ENCODE measurements at places on chromosomes 7 and 10.

DNA sequence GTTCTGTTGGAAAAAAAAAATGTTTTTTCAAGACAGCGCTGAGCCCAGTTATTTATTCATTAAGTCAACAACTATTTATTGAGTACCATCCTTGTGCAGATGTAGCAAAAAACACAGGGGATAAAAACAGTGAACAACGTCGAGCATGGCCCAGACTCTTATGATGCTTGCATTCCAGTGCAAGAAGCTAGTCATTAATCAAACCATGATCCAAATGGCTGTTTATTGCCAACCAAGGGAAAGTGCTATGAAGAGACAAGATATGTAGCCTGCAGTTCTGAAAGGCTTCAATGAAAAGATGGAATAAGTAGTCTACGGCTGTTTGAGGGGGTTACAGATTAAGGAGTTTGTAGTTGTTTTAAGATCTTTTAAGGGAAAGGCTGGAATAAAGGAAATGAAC is 262.3 kb downstream of the NEBL start:
- DNase-seq = no peak

GRCh38 chr10:46541017-46541661 is 15.3 kb downstream of the GPRIN2 start:
- no peak for DNase-seq

- no peak for DNase-seq
Measured at GRCh38 chr10:78597796-78598555, 470.8 kb upstream of the ZMIZ1 start.

GRCh38 chr7:27386581-27386980 is 144.0 kb downstream of the EVX1 start:
- no peak for DNase-seq

GRCh38 chr10:97999066-97999922 is 31.1 kb downstream of the CRTAC1 start:
- no peak for DNase-seq

GRCh38 chr10:24893127-24893526 is 59.3 kb downstream of the PRTFDC1 start:
- DNase-seq = no peak

DNA sequence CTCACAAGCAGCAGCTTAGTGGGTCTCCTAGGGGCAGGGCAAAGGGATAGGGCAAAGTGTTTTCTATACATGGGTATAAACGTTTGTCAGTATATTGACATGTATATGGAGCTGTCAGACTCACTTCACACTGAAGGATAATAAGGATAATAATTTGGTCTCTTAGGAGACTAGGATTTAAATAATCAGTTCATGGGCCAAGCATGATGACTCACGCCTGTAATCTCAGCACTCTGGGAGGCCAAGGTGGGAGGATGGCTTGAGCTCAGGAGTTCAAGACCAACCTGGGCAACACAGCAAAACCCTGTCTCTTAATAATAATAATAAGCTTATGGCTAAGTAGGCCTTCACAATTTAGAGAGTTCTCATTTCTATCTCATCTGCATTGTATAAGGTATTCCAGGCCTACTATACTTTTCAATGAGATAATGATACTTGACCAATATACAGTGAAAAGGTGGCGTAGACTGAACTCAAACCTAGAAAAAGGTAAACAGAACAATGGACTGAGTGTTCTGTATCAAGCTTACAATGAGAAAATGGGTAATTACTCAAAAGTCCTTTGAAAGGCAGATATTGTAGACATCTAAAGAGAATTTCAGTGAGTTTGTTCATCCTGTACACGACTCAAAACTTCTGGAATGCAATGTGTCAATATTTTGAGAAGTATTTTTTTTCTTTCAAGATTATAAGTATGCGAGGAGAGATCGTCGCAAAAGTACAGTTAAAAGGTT is 7.0 kb downstream of the GSAP start:
- no peak for DNase-seq

GRCh38 chr7:103071000-103071399 is 3.6 kb downstream of the FBXL13 start:
- DNase-seq = no peak

- no peak for DNase-seq
Measured at GRCh38 chr7:135747366-135747765, 1.2 kb downstream of the FAM180A start.

GRCh38 chr10:6058682-6059475 is 3.3 kb downstream of the IL2RA start:
- no peak for DNase-seq

- DNase-seq = no peak
Measured at GRCh38 chr10:12902135-12902572, 99.4 kb downstream of the CCDC3 start.

- DNase-seq = no peak
Measured at GRCh38 chr7:115363916-115364315, 442.0 kb downstream of the MDFIC start.

GRCh38 chr7:91491868-91492267 is 227.6 kb downstream of the FZD1 start:
- no peak for DNase-seq

DNA sequence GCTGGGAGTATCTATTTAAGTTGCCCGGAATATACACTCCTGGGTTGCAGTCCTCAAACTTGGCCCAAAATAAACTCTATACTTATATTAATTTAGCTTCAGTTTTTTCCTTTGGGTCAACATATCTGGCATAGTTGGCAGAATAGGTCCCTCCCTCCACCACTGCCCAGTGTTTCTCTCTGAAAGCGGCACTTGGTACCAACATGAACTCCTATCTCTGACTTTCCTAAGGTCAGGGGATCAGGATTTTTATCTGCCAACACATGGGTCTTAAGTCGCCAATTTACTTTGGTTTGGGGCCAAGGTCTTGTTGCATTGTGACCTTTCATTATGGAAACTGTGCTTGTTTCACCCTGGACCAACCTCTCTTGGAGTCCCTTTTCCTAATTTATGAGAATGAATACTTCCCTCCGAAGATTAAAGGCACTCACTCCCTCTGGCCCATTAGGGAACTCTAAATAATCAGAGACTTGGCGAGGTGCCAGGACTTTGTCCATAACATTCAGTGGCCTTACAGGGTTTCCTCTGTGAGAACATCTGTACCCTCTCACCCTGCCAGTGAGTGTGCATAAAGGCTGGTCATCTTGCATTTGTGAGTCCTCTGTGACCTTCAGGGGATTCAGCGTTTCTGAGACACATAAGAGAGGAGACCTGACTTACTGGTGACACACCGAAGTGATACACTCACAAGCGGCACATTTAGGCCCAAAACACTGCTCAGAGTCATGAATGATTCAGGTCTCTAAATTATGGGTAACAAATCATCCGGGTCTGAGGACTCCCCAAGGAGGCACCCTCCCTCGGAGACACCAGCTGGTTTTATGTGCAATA is 19.7 kb upstream of the FKBP9 start:
- DNase-seq = no peak

- no peak for DNase-seq
Measured at GRCh38 chr10:71242622-71243009, 30.2 kb downstream of the UNC5B start.

- DNase-seq = no peak
Measured at GRCh38 chr10:34918776-34919315, 103.8 kb upstream of the PARD3 start.

DNA sequence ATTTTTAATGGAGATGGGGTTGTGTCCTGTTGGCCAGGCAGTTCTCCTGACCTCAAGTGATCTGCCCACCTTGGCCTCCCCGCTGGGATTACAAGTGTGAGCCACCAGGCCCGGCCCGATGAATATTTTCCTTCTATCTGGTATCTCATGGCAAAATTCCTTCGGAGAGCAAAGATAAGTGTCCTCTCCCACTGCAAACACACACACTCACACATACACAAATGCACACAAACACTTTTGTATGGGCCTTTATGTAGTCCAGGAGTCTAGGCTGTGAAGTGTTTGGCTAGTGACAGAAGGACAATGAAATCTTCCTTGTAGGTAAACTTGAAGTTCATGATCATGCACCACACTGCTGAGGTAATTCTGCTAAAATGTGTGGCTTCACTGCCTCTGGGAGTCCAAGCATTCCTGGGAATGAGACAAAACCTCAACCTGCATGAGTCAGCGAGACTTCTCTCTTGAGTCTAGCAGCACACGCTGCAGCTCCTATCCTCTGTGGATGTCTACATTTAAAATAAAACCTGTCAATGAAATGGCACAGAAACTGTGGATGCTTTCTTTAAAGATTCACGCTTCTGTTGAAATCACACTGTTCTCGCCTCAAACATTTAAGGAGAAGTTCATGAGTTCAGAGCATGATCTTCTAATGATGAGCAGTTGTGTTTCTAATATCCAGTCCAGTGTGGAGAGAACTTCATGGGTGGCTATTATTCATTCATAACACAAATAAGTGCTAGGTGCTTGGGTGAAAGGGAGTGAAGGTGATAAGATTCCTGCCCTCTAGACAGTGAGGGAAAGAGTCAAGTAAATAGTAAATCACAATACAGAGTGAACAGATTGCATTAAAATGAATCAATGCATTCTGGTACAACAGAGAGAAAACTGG is 96.5 kb downstream of the NRP1 start:
- DNase-seq = peak; percentile 95

GRCh38 chr10:122113945-122114747 is 125.2 kb downstream of the TACC2 start:
- DNase-seq = no peak

DNA sequence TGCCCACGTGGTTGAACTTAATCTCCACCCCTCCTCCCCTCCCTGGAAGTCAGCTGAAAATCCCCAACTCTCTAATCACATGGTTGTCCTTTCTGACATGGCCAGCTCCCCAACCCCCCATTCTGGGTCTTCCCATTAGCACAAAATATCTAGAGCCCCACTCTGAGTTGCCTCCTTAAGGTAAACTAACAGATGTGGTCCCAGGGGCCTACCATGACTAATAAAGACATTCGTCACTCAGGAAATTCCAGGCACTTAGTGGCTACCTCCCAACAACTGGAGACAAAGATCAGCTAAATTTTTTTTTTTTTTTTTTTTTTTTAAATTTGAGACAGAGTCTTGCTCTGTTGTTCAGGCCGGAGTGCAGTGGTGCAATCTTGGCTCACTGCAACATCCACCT is 21.1 kb downstream of the CCDC126 start:
- no peak for DNase-seq

DNA sequence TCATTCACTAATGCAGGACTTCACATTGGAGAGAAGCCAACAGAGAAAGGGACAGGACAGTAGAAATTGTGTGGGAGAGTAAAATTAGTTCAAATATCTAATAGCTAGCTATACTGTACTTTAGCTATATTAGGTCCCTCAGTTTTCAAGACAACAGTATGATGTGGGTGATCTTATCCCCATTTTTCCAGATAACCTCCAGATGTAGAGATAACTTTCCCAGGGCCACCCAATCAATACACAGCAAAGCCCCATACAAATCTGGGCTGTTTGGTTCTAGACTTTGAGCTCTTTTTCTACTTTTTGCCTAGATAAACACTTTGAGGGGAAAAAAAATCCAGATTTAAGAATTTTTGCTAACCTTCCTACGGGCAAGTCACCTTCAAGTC is 482 bp upstream of the CLDN12 start:
- no peak for DNase-seq

GRCh38 chr10:86330778-86331763 is 35.5 kb downstream of the GRID1 start:
- no peak for DNase-seq

- DNase-seq = no peak
Measured at GRCh38 chr7:117095055-117095454, 141.8 kb downstream of the ST7 start.

DNA sequence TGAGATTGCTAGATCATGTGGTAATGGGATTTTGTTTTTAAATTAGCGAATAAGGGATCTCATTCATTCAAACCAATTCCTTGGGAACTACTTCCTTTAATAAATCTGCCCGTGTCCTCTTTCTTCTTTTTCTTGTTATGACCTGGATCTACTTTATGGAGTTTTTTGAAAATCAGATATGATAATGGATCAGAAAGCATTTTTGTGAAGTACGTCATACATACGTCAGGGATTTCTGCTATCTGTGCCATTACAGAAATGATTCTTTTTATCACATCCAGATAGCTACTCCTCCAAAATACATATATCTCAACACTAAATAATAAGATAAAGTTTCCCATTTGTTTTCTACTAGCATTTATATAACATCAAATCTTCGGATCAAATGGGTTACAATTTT is 40.2 kb upstream of the STK17A start:
- no peak for DNase-seq

- peak; percentile 88 for DNase-seq
Measured at GRCh38 chr10:52486840-52487611, 172.9 kb downstream of the DKK1 start.

DNA sequence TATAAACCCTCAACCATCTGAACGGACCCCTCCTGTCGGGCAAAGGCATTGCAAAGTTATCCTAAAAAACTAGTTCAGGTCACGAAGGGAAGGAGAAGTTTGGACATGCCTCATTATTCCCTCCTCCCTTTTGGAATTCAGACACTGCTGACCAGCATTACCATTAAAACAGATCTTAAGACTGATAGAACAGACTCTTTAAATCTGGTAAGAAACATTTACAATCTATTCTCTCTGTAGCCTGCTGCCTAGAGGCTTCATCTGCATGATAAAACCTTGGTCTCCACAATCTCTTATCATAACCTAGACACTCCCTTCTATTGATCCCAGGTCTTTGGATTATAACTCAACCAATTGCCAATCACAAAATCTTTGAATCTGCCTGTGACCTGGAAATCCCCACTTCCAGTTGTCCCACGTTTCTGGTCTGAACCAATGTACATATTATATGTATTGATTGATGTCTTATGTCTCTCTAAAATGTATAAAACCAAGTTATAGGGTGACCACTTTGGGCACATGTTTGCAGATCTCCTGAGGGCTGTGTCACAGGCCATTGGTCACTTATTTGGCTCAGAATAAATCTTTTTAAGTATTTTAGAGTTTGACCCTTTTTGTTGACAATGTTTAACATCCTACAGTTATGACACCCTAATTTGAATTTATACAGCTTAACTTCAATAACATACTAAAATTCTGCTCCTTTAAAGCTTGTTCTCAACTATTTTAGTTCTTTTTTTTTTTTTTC is 23.5 kb upstream of the CNNM2 start:
- no peak for DNase-seq

DNA sequence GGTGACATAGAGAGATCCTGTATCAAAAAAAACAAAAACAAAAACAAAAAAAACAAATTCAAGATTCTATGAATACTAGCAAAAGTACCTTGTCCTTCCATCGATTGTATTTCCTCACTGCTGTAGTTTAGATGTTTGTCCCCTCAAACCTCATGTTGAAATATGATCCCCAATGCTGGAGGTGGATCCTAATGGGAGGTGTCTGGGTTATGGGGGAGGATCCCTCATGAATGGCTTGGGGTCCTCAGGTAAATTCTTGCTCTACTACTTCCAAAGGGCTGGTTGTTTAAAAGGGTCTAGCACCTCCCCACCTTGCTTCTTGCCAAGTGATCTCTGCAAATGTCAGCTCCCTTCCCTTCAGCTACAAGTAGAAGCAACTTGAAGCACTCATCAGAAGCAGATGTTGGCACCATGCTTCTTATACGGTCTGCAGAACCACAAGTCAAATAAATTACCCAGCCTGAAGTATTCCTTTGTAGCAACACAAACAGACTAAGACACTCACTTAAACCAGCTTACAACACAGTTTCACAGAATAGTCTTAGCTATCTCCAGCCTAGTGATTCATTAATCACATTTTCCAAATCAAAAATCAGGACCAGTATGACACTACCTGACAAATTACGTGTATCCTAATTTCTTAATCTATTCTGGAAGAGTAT is 20.7 kb downstream of the ABI1 start:
- peak; percentile 76 for DNase-seq

- DNase-seq = no peak
Measured at GRCh38 chr7:37068038-37068437, 343.7 kb upstream of the AOAH start.

GRCh38 chr7:15315678-15316077 is 246.1 kb downstream of the AGMO start:
- DNase-seq = no peak

All from GM04503 (cell line).